ENCODE measurements at places on chromosomes 6 and 20.

GRCh38 chr6:11685481-11686093 is 93.0 kb downstream of the ADTRP start:
- DNase-seq, result peak; percentile 13

DNA sequence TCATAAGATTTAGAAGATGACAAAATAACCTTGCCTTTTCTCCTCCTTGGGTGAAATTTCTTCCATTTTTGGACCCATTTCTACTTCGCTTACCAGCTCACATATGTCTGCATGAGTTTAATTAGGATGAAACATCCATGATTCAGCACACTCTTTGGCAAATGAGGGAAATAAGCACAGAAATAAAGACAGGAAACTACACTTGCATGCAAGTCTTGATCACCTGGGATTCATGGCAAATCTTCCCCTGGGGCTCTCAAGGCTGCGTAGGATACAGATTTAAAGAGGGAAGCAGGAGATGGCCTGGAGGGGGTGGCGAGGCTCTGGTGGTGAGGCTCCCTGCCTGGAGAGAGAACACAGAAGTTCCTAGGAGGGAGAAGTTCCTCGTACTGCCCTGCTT is 147.8 kb downstream of the EDN3 start:
- DNase-seq, result no peak

- DNase-seq, result no peak
Measured at GRCh38 chr20:58039274-58040092, 189.0 kb downstream of the ANKRD60 start.

GRCh38 chr6:46217671-46218131 is 46.9 kb upstream of the ENPP5 start:
- DNase-seq, result no peak

DNA sequence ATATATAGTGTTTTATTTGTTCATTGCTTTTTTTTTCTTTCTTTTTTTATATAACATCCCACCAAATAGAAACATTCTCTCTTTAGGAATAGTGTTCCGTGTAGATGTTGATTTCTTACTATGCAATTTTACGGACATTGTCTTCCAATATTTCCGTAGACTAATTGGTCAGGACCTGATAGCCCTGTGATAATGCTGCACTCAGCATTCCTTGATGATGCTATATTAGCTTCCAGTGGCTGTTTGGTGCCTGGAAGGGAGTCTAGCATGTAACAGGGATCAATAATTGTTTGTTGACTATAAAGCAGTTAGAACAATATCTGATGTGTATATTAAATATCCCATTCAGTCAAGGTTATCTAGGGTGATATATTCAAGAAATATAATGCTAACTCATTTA is 6.7 kb upstream of the OR2W1 start:
- no peak for DNase-seq

All from astrocyte of the cerebellum (primary cell).